ENCODE measurements at places on chromosomes 7 and 10.
A peak's percentile ranks its signal among the peaks of the same experiment; 100 is the strongest.

DNA sequence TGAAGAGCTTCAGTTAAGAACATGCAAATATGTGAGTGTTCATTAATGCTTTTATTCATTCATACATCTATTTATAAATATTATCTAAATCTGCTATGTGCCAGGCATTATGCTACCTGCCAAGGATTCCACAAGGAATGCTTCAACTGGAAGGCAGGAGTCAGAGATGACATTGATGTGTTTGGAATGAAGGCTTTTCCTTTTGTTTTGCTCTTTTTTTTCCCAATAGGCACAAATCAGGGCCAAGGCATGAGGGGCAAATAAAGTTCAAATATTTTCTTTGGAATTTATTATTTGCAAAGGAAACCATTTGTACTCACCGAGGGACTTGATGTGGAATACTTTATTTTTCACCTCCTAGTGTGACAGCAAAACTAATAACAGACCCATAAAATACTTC lies 530.3 kb downstream of the ARL4A start:
- no peak for DNase-seq

GRCh38 chr10:132981173-132981555 lies 38.8 kb upstream of the CFAP46 start:
- no peak for DNase-seq

DNA sequence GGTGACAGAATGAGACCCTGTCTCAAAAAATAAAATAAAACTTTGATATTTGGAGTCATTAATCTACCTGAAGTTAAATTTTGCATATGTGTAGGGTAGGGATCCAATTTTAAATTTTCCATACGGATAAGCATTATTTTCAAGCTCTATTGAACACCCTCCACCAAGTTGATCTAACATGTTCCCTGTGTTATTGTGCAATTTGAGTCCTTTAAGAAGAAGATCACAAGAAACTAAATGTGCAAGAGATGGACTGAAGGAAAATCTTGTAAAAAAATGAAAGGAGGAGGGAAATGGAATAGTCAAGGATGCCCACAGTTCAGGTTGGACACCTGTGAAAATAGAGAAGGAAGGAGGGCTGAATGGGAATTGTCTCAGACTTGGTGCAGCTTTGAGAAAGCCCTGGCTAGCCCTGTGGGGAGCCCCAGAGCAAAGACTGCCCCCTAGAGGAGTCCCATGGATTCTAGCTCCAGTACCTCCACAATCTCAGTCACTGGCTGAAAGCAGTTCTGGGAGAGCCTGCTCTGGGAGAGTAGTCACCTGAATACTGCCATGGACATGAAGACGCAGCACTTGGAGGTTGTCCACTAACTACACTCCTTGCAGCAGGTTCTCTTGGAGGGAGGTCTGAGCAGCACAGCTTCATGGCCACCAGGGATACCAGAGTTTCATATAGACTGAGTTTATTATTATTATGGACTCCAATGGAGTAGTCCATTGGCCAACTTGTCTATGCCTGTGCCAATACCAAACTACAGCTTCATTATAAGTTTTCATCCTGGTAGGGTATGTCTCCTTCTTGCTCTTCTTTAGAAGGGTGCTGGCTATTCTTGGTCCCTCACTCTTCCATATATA lies 5.7 kb upstream of the TIAL1 start:
- peak; percentile 64 for DNase-seq

- DNase-seq, result peak; percentile 43
Observed at GRCh38 chr10:122126763-122127659, 138.0 kb downstream of the TACC2 start.

- no peak for DNase-seq
Observed at GRCh38 chr10:120437541-120437940, 19.5 kb upstream of the PLPP4 start.

DNA sequence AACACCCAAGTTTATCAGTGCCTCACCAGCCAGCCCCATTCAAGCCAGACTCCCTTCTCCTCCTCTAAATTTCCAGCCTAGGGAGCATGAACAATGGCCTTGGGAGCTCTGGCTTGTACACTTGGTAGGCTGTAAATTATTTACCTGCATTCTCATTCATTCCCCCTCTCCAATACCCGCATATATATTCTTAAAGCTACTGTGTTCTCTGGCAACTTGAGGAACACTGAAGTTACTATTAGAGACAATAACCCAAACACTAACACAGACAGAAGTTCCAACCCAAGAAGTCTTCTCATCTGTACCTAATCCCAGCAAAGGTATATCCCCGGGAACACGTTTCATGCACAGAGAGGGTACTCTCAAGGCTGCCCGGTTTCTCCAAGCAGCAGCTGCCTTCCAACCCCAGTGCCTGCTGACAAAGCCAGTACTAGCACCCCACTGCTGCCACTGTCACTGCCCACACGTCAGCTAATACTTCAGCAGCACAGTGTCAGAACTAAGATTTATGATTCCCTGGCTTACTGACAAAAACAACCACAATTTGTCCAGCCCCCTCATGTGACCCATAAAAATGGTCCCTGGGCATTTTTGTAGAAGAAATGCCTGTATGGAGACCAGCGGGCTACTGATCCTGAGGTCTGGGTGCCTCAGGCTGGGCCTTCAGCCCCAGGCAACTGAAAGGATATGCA lies 3.1 kb downstream of the WDR91 start:
- no peak for DNase-seq

DNA sequence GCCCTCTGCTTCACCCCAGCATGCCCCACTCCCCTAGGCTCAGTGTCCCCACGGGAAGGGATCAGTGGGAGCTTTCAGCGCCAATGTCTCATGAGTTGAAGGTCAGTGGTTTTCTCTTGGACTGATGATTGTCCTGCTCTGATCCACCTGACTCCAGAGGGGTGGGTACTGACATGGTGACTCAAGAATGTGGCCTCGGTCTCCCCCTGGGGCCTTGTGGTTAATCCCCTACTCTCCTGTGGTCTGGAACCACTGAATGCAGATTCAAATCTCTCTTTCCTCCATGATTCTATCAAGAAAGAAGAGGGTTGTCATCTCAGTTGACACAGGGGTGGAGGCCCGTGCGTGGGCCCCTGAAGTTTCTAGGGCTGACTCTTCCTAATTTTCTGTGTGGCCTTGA lies 176.9 kb downstream of the RPS24 start:
- DNase-seq, result peak; percentile 73

DNA sequence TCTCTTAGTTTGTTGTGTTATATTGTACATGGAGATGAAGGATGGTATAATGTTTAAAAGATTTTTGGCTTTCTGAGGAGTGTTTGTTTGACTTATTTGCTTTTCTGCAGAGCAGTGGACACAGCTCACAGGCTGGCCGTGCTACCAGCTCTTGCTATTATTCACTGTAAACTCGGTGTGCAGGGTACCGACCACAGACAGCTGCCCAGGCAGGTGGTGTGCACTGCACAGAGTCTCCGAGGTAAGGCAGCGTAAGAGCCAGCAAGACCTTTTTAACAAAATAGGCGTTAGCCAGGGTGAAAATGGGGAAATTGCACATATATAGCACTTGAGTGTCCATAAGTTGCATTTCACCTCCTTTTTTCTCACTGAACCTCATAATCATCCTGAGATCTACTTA lies 438.0 kb downstream of the CNTNAP2 start:
- DNase-seq, result no peak

DNA sequence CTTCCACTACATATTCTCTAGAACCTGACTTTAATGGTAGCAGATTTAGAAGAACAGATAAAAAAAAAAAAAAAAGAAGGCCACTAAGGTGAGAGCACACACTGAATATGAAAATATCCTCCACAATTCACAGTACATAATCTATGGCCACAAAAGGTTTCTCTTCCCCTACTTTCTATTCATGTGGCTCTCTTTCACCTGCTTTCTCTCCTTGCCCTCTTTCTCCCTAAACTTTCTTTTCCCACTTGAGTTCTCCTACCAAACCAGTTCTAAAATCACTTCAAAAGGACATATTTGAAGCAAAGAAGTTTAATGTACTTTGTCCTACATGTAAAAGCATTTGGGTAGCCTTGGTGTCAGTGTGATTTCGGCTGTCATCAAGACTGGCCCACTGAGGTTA lies 18.5 kb upstream of the DLX6 start:
- DNase-seq, result no peak

GRCh38 chr10:33547976-33548375 lies 213.5 kb upstream of the NRP1 start:
- DNase-seq, result no peak

GRCh38 chr7:48681006-48681405 lies 243.3 kb upstream of the CDC14C start:
- DNase-seq, result no peak

DNA sequence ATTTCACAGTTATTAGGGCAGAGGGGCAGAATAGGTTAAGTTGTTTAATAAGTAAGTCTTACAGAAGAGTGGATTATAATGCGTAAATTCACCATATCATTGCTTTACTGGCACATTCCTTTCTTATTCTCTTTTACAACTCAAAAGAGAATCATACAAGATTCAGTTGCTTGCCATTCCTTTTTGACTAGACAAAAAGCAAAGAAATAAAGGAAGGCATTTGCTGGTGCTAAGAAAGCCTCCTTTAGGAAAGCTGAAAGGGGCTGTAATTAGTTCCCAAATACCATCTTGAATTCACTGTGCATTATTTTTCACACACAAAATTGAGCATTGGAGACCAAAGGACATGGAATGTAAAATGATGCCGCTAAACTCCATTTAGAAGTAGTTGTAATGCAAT lies 499.3 kb downstream of the NXPH1 start:
- no peak for DNase-seq

DNA sequence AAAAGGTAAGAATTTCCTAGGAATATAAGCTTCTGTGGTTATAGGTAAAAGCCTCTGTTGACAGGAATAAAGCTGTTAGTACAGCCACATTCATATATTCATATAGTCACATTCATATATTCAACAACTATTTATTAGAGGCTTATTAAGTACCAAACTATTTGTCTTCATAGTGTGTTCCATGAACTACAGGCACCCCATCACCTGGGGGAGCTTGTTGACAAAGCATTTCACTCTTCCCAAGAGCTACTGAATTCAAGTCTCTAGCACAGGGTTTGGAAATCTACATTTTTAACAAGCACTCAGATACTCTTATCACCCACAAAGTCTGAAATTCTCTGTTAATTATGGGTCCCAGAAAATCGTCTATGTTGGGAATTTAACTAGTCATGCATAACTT lies 110.6 kb downstream of the RNLS start:
- no peak for DNase-seq

DNA sequence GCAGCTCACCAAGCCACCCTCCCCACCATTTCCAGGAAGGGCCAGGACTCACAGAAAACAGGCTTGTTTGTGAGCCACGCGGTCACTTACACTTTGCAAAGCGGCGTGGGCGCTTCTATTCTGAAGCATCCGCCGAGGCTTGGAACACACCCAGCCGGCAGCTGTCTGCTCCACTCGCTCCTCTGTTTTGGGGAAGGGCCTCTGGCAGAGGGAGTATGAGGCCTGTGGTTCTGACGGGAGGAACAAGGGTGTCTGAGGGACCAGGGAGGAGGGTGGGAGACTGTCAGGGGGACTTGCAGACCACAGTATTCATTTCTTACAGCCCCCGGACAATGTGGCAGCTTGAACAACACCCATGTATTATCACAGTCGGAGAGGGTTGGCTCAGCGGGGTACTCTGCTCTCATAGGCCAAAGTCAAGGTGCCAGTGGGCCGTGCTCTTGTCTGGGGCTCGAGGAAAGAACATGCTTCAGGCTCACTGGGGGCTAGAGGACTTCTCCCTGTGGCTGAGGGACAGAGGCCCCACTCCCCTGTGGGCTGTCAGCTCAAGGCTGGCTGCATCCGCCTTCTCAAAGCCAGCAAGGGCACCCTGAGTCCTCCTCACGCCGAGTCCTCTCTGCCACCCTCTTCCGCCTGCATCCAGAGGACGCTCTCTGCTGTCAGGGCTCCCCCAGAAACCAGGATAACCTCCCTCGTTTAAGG lies 60.4 kb upstream of the FAM20C start:
- DNase-seq, result no peak

GRCh38 chr10:101284744-101285463 lies 55.6 kb upstream of the LBX1 start:
- no peak for DNase-seq

GRCh38 chr10:31074722-31075086 lies 43.0 kb upstream of the ZNF438 start:
- DNase-seq, result no peak

DNA sequence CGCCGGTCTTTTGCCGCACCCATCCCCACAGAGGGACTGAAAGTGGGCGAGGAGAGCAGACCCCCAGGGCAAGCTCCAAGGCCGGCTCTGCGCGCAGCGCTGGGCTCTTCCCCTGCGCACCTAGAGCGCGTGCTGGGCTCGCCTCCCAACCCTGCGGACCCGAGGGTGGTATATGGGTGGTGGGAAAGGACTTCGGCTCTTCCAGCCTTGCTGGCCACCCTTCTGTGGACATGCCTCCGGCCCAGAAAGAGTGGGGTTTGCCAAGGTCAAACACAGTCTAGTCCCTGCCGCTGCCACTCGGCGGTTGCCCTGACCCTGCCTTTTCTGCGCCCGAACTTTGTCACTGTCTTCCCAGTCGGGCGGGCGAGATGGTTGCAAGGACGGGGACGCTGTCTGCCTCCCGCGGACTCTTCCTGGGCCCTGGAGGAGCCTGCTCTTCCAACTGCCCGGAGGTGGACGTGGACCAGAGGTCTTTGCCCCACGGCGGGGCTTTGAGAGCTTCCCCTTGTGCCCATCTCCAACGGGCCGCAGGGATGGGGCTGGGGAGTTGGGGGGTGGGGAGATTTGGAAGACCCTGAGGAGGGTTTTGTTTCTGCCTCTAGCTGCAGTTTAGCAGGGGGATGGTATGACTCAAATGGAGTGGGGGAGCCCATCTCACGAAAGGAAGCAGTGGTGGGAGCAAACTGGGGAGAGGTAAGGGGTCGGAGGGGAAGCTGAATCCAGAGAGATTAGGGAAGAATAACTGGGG lies 1.5 kb downstream of the ADCY1 start:
- no peak for DNase-seq

- DNase-seq, result no peak
Observed at GRCh38 chr10:4535521-4535920, 290.5 kb upstream of the AKR1E2 start.

- DNase-seq, result no peak
Observed at GRCh38 chr7:33130184-33130583, 820 bp downstream of the BBS9 start.

DNA sequence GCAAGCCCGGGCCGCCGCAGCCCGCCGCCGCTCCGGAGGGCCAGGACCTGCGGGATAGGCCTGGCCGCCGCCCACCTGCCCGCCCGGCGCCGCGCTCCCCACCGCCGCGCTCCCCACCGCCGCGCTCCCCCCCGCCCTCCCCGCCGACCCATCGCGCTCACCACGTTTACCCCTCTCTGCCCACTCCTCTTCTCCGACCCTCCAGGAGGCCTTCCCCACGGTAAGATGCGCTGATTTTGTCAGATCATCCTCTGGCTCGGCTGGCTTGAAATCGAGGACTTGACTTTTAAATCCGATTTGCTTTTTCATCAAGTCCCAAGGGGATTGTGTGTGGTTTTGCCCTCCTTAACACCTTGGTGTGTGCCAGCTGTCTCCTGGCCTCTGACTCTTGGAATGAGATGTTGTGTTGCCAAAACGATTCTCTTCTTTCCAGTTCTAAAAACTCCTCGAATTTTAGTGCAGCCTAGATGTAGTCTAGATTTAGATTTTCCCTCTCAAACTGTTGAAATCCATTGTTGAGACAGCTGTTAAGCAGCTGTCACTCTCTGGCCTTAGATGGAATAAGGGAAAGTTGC lies 738 bp downstream of the POM121 start:
- peak; percentile 56 for DNase-seq

Data from NB4 (cell line).